GM13977 (cell line): ENCODE measurements at places on chromosomes 3 and 15.

DNA sequence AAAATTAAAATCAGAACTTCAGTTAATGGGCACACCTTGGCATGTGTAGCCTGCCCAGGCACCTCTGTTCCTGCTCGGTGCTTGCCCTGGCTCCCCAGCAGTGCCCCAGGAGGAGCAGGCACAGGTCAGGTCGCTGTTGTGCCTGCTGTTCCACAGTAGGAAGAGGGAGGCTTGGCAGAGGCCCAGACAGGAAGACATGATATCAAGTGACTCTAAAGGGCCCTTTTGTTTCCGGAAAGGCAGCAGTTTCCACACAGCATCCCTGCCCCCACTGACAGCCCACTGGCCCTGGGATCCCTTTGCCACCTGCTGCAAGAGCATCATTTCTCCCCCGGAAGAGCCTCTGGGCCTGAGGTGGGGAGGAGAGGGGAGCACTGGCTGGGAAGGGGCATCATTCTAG is 40.5 kb upstream of the HES1 start:
- DNase-seq = no peak

DNA sequence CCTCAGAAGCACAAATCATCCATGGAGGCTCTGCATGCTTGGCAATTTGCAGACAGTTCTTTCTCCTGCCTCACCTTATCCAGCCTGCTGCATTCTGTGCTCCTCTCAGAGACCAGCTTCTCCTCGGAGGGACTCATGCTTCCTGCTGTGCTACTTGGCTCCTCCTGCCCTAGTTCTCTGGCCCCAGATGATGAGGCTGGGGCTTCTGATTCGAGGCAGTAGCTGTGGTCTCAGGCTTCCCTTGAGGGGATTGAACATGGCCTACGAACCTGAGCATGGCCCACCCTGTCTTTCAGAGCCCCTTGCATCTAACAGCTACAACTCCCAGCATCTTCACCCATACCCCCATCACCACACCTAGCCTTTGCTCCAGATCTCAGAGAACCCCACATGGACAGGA is 6.7 kb downstream of the VIPR1 start:
- no peak for DNase-seq

DNA sequence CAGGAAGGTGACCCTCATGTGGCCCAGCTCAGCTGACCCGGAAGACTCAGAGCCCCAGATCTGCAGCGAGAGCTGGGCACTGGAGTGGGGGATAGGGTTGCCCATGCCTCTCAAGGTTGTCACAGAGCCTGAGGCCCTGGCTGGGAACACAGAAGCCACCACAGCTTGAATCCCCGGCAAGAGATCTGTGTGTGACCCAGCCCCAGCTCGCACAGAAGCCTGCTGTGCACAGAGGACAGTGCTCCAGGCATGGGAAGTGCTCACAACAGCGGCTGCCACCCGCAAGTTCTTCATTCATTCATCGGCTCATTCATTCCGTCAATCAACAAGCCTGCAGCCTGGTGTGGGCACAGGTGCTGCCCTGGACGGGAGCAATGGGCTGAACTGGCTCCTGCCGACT is 36.4 kb downstream of the DNAJB8 start:
- DNase-seq = no peak

DNA sequence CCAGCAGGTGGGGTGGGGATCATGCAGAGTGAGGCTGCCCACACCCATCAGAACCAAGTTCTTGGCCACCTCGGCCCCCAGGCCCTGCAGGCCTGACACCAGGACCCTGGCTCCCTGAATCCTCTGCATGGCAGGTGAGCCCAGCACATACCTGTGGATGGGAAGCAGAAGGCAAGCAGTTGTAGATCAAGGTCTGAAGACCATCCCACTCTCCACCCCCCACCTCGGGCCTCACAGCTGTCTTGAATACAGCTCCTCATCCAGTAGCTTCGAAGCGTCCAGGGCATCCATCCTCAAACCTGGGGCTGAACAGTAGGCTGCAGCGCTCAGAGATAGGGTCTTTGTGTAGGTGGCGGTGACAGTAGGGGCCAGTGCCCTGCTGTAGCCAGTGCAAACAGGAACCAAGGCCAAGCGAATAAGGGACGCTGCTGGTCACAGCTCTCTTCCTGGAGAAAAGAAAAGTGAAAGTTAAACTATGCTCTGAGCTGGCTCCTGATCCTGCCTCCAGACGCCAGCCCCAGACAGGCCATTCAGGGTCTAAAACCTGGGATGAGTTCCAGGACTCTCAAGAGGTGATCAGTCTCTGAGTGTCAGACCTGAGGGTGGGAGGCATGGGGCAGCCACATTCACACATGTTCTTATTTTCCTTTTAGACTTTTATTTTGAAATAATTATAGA is at the start of gene UBA7:
Gene UBA7 (minus strand): TSS at position 457 of the 678 bp plus-strand sequence. CDS start 166 bp downstream, at position 291.
- peak; percentile 76 for DNase-seq

GRCh38 chr3:114365909-114366308 is 72.1 kb downstream of the TIGIT start:
- no peak for DNase-seq

- DNase-seq = no peak
Observed at GRCh38 chr3:149170672-149171071, 41.2 kb downstream of the HPS3 start.

DNA sequence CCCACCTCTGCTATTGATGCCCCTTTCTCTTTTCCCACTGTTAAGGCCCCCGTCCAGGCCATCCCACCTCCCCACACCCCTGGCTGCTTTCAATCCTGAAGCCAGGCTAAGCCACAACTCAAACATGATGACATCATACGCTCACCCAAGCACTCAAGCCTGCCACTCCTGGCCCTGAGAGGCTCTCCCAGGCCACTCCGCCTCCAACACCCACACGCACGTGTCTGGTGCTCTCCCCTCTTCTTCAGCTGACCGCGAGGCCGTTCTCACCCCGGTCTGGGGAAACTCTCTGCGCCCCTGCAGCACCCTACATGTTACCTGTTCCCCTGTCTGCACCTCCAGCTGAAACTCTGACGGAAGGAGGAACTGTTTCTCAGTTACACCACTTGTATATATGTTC is 6.2 kb downstream of the ZXDC start:
- no peak for DNase-seq

DNA sequence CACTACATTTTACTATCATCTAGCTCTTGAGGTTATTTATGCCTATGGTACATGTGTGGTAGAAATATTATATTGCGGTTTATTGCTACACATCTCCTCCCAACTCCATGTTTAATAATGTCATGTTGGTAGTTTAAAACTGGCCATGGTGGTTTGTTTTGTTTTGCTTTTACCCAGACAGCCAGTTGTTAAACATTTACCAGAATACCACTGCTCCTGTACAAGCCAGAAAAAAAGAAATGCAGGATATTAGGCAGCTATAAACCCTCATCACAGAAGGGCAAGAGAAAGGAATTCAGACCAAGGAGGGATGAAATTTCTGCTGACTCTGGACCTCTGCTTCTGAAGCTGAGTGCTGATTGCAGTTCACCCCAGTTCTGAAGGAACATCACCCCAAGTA is 451.8 kb upstream of the IL12A start:
- no peak for DNase-seq
